ENCODE measurements at places on chromosomes 16 and 17.

- DNase-seq = no peak
Measured at GRCh38 chr16:78004517-78004916, 17.8 kb upstream of the CLEC3A start.

GRCh38 chr17:75548813-75549212 is 23.3 kb downstream of the LLGL2 start:
- DNase-seq = no peak

- DNase-seq = no peak
Measured at GRCh38 chr17:27354051-27354490, 60.2 kb downstream of the WSB1 start.

DNA sequence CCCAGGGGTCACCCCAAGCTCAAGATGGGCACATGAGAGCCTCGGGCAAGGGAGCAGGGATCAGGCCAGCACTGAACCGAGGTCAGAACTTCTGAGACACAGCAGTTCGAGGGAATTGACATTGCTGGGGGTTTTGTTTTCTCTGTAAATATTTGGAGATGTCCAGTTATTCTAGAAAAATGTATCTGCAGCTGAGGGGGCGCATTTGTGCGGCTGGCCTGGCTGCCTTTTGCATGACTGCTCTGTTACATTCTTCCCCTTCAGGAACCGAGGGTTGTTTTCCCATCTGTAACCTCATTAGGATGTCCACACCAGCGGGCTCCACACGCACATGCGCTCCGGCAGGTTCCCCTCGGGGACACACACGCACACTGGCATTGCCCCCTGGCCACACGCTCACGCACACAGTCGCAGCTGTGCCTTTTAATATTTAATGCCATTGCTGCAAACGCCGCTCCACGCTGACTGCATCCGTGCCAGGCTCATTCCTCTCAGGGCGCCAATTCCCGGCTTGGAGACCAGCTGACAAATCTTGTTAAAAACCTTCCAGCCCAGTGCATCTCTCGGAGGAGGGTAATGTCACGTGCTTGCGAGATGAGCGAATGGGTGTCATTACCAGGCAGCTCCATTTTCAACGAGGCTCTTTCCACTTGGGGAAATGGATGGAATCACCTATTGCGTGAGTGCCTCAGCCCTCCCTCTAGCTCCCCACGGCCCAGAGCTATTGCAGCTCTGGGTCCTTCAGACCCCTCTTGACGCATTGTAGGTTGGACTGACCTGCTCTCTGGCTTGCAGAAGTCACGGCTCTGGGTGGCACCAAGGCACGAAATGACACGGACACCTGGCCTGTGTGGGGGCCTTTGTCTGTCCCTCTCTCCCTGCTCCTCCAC is 13.1 kb downstream of the CCR7 start:
- peak; percentile 66 for DNase-seq
